ENCODE measurements at places on chromosomes 12 and 14.

- DNase-seq = peak; percentile 56
Measured at GRCh38 chr12:113818833-113819232, 147.3 kb downstream of the RBM19 start.

GRCh38 chr12:64009321-64010068, 165.0 kb downstream of the SRGAP1 start:
- DNase-seq = no peak

GRCh38 chr12:132887513-132888351, at the start of gene CHFR:
Gene CHFR (minus strand): TSS chr12:132887605. CDS start chr12:132887328, 277 bp downstream.
- peak; percentile 98 for DNase-seq

DNA sequence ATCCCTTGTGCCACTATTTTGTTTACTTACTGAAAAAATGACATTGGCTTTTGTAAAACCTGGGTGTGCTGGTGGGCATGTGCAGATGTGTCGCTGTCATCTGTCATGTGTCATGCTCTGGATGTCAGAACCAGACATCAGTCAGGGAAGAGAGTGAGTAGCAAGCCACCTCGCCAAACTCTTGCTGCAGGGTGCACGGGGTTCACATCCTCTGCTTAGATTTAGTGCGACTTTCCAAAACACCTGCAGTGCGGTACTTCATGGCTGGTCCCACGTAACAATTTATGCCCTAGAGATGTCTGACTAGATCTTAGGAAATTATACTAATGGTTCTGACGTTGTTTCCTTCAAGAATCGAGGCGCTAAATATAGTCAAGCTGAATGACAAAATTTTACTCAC, 106.7 kb downstream of the CRADD start:
- no peak for DNase-seq

DNA sequence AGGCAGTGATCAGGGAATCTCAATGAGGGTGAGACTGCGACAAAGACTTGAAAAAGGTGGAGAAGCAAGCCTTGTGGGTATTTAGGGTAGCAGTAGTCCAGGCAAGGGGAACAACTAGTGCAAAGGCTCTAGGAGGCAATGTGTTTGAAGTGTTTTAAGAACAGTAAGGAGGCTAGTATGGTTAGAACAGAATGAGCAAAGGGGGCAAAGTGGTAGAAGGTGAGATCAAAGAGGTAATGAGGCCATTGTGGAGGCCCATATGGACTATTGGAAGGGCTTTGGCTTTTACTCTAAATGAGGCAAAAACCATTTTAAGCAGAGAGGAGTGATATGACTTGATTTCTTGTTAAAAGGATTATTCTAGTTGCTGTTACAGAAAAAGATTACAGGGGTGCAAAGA, 16.8 kb downstream of the HIF1A start:
- no peak for DNase-seq

- no peak for DNase-seq
Measured at GRCh38 chr12:7857971-7858370, 14.7 kb downstream of the SLC2A14 start.

DNA sequence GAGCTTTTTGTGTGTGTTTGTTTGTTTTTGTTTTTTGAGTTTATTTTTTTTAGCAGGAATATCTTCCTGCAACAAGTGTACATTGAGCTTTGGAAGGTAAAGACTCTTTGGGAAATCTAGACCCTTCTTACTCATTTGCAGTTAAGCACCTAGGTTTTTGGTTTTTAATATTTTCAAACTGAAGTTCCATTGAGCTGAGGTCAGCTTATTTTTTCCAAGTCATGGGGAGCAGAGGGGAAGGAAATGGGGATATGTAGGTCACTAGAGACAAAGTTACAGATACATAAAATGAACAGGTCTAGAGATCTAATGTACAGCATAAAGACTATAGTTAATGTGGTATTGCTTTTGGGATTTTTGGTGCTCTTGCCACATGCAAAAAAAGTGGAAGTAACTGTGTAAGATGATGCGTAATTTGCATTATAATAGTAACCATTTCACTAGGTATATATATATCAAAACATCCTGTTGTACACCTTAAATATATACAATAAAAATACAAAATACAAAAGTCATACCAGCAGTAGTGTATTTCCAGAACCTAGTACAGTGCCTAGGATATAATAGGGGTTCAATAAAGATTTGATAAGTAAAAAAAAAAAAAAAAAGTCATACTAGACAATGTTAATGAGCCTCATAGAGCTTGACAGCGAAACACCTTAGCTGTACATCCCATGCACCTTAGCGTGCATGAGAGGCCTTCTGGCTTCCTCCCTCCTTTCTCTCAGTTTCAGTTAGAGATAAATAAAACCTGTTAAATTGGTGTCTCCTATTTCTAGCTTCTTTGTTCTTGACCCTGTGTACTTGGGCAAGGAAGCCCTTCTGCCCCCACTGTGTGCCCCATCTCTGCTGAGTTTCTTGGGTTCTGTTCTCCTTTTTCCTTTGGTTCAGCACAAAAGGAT, 22.7 kb downstream of the CGRRF1 start:
- no peak for DNase-seq

DNA sequence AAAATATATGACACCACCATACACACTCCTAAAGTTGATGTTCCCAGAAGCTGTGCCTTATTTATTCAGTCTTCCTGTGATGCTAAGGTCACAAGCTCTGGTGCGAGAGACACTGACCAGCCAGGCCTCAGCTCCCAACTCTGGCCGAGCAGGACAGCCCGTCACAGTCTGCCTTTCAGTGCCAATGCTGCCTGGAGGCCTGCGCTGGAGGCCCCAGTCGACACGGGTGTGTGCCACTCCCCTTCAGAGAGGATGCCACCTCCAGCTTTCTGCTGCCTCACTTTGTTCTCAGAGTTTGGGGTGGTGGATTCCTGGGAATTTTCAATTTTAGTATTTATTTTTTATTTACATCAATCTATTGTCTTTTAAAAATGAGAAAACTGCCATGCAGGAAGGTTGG, 7.3 kb upstream of the PAPLN start:
- DNase-seq = no peak

- DNase-seq = peak; percentile 30
Measured at GRCh38 chr14:92135269-92135668, 13.5 kb downstream of the CPSF2 start.

GRCh38 chr12:124904306-124905098, 9.9 kb downstream of the UBC start:
- DNase-seq = no peak

GRCh38 chr14:81801921-81802320, 268.3 kb upstream of the SEL1L start:
- DNase-seq = no peak

DNA sequence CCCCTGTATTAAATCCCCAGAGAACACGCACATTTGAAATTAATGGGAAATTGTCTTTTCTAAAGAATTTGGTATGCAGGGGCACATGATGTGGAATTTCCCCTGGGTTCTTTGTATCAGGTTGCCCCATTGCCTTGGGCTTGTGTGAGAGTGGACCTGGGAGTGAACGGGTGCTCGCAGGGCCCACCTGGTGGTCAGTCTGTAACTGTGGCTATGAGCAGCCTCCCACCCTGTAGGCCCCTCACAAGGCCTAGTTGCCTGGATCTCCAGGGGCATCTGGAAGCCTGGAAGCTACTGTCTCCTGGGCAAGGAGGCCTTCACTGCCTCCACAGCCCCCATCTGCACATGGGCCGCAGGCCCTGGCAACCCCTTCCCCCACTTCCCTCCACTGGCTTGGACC, 96.7 kb downstream of the SLC25A47 start:
- DNase-seq = no peak

- DNase-seq = no peak
Measured at GRCh38 chr12:49367381-49368239, at the start of gene SPATS2. Gene SPATS2 (plus strand): TSS chr12:49367462. CDS start chr12:49461013, 93,551 bp downstream.

DNA sequence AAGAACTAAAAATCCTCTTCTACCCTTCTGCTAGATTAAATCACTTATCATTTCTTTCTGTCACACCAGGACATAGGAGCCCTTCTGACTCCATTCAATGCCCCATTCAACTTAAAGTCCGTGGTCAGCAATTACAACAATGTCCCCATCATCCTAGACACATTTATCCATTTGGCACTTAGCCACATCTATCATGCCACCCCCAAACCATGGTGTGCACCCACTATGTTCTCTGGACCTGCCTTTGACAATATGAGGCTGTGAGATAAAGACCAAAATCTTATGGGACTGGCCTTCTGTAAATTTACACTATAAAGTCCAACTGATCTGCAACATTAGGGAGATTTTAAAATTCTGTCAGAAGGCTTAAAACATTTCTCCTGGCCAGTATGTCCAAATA, 104.4 kb downstream of the SSPN start:
- DNase-seq = no peak

DNA sequence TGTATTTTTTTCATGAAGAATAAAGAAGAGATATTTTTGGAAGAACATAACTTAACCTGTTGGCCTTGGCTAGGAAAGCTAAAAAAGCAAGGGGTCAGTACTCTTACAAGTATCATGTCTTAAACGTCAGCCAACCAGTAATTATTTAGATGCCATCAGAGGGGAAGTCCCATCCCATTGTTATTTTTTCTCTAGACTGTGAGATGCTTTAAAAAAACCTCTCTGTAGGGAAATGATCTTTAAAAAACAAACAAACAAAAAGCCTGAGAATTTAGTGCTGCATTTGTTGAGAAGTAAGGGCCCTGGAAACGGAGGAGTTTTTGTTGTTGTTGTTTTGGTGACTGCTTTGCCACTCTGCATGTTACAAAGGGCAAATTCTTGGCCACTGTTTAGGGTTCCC, 474.0 kb downstream of the ZFP36L1 start:
- DNase-seq = no peak

GRCh38 chr12:19168644-19169043, 39.1 kb downstream of the PLEKHA5 start:
- DNase-seq = no peak

DNA sequence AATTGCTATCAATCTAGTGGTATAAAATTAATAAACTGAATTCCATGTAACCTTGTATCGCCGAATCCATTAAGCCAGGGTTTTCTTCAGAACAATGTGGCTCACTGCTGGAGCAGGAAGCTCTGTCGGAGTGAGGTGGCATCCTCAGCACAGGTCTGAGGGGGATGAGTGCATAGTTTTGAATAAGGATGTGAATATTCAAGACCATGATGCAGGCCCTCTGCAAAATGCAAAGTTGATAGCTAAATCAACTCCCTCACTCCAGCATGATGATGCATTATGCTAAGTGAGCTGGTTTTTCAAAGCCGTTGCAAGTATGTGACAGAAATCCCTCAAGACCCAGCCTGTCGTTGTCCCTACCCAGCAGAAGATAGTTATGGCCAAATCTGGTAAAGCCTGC, 53.0 kb downstream of the TRIM9 start:
- no peak for DNase-seq
